ENCODE measurements at places on chromosomes 1 and 21. TPM values are rescaled to one million over a fixed set of nuclear protein-coding genes. Genes with fewer than 3 reads are reported as not detected.

Gene TFB2M
- total RNA-seq = 17.7 TPM

Gene OR2T4
- not detected for total RNA-seq

Gene MAB21L3
- not detected for total RNA-seq

Gene ZCCHC17
- 28.2 TPM for total RNA-seq

Gene LRRC3
- 10.4 TPM for total RNA-seq

Gene SVBP
- total RNA-seq = 15.5 TPM

Gene GPR161
- total RNA-seq = 19.9 TPM

Gene BATF3
- total RNA-seq = 1.2 TPM

Gene MRAP
- total RNA-seq = not detected

Gene DYNLT4
- 1.4 TPM for total RNA-seq

Gene BSND
- not detected for total RNA-seq

Gene NTMT2
- not detected for total RNA-seq

Gene PTPN22
- 2.3 TPM for total RNA-seq

Gene CHD5
- not detected for total RNA-seq

Gene FALEC
- total RNA-seq = not detected

Gene ACTL8
- total RNA-seq = not detected

All from glomerular endothelial cell (primary cell).